MV-4-11 (cell line): ENCODE measurements at places on chromosomes 3 and 15.

DNA sequence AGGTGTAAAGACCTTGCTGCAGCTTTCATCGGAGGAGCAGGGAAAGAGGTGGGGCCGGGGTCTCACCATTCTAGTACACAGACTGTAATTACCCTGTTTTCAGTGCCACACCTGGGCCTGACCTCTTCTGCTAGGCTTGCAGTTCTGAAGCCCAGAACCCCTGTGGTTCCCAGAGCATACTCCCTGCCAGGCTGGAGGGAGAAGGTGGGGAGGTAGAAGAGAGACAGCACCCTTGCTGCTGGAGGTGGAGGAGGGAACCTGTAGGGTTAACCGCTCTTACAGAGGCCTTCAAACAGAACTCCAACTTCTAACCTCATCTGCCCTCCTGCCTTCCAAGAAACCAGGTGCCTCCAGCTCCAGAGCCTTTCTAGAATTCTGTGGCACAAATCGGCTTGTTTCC, 27.0 kb downstream of the PCOLCE2 start:
- DNase-seq, result no peak

- DNase-seq, result peak; percentile 75
Measured at GRCh38 chr3:128787256-128788253, 61.6 kb downstream of the RAB7A start.

GRCh38 chr3:46221391-46221790, 13.3 kb upstream of the CCR1 start:
- peak; percentile 95 for DNase-seq

DNA sequence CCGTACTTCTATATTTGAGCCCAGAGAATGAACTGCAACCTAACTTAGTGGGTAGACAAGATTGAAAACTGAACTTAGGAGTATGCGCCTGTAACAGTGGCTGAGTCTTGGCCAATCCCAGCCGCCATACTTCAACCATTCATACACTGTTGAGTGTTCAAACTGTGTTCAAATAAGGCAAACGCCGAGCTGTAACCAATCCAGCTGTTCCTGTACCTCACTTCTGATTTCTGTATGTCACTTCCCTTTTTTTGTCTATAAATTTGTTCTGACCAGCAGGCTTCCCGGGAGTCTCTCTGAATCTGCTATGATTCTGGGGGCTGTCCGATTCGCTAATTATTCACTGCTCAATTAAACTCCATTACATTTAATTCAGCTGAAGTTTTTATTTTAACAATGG, 58.6 kb upstream of the TPM1 start:
- DNase-seq, result peak; percentile 86
